Activated naive CD4-positive, alpha-beta T cell treated with Interleukin-2 at 50 U/mL for 16 hours (primary cell): ENCODE measurements at places on chromosomes 7 and 10.

DNA sequence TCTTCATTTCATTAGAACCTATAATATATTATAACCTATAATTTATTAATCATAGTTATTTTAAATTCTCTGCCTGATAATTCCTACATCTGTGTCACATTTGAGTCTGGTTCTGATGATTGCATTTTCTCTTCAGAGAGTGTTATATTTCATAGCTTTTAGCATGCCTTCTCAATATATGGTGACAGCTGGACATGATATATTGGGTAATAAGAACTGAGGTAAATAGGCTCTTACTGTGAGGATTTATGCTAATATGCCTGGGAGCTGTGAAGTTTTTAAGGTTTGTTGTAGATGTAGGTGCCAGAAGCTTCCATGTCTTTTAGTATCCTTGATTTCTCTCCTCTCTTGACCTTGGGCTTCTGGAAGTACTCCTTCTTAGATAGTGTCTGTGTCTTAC is 325.9 kb upstream of the SEMA3D start:
- DNase-seq: no peak

DNA sequence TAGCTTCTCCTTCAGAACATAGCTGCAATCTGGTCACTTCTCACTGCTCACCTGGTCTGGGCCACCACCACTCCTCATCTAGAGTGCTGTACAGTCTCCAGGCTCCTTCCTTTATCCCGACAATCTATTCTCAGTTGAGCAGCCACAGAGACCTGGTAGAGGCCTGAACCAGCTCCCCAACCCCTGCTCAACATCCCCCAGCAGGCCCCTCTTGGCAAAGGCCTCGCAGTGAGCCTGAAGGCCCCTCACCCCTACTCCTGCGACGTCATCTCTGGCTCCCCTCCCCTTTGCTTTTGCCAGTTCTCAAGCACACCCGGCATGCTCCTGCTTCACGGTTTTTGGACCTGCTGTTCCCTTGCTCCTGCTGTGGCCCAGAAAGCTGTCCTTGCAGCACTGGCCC is 113.9 kb downstream of the ARHGAP22 start:
- no peak for DNase-seq

DNA sequence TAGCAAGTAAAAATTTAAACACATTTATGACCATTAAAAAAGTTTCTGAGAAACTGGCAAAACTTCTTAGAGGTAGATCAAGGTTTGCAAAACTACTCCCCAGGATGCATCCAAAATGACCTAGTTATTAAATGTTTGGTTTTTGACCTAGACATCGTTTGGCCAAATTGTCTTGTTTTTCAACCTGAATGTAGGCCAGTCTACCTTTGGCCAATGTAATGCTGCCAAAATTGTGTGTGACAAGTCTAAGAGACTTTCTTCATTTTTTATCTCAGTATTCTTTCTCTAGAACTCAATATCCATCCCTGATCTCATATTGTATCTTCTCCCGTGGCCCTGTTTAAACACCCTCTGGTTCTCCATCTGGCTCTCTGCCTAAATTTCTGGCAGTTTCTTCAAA is 202.0 kb downstream of the CXCL12 start:
- no peak for DNase-seq

GRCh38 chr7:11221984-11222383 is 248.3 kb downstream of the PHF14 start:
- DNase-seq: no peak

GRCh38 chr7:143356414-143357050 is 6.0 kb downstream of the FAM131B start:
- no peak for DNase-seq

- no peak for DNase-seq
Observed at GRCh38 chr10:11045995-11046775, 28.5 kb downstream of the CELF2 start.

DNA sequence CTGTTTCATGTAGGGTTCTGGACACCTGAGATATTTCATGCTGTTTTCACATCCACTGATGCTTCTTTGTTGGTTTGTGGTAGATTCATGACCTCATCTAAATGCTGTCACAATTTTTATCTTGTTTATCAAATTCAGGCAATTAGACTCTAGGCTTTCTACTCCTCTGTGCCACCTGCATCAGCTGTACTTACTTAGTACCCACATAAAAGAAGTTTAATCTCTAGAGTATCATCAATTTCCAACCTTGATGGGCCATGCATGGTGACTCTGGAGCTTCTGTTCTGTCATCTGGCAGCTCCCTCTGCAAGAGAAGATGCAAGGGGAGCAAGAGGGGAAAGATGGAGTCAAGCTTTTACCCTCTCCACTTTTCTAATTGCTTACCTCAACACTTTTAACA is 195.9 kb upstream of the VWC2 start:
- no peak for DNase-seq

- no peak for DNase-seq
Observed at GRCh38 chr10:103727546-103727963, 127.8 kb downstream of the SH3PXD2A start.

DNA sequence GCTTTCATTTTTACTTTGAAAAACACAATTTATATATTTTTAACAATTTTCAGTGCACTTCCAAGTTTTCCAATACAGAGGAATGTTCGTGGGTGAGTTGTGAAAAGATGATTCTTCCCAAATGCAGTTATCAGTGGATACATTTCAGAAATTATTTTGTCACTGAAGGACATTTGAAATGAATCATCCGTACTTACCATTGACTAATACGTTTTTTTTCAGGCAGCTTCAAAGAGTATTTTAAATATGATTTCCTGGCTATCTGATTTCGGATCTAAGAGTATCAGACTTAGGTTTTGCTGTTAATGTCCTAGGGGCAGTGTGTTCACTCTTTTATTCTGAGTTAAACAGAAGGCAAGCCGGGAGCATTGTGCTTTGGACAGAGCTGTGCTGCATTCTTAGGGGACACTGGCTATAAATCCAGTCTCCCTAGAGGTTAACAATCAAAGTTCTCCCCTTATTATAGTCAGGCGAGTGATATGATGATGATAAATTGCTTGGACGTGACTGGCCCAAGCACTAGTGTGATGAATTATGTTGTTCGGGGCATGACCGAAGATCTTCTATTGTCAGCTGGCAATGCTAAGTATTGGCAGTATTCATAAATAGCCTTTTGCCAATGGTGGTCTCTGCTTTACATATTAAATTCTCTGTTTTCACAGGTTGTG is 4.5 kb downstream of the PTER start:
- no peak for DNase-seq

- no peak for DNase-seq
Observed at GRCh38 chr10:77299320-77299719, 338.3 kb downstream of the KCNMA1 start.

GRCh38 chr7:157007470-157008066 is 2.9 kb downstream of the MNX1 start:
- DNase-seq: no peak

DNA sequence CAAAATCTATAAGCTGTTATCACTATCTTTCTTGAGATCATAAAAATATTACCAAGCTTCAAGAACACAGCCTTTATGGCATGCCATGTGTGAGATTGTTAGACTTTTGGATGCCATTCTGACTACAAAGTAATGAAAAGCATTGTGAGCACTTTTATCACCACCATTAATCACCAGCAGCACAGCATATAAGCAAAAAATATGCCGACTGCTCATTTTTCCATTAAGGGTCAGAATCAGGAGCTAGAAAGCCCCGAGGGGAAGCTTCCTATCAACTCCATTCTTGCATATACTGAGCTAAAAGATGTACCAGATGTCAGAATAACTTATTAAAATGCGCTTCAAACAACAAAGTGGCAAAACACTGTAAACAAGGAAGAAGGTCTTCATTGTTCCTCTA is 114.3 kb downstream of the LMBR1 start:
- DNase-seq: no peak

GRCh38 chr7:79180533-79180932 is 272.9 kb downstream of the MAGI2 start:
- no peak for DNase-seq

DNA sequence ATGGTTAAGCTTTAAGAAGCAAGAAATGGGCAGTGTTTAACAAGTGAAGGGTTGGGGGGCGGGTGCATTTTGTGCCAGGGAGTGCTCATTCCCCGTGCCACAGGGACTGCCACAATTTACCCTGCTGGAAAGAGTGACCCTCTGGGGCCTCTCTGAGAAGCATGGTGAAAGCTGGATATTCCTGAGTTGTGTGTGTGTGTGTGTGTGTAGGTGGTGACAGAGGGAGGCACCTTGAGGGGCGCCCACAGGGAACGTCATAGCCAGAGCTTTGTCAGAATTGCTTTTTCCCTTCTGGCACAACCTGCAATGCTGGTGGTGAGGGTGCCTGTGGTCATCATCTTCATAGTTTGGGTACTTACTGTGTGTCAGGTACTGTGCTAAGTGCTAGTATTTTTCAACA is 2.5 kb upstream of the WDR86 start:
- DNase-seq: no peak

DNA sequence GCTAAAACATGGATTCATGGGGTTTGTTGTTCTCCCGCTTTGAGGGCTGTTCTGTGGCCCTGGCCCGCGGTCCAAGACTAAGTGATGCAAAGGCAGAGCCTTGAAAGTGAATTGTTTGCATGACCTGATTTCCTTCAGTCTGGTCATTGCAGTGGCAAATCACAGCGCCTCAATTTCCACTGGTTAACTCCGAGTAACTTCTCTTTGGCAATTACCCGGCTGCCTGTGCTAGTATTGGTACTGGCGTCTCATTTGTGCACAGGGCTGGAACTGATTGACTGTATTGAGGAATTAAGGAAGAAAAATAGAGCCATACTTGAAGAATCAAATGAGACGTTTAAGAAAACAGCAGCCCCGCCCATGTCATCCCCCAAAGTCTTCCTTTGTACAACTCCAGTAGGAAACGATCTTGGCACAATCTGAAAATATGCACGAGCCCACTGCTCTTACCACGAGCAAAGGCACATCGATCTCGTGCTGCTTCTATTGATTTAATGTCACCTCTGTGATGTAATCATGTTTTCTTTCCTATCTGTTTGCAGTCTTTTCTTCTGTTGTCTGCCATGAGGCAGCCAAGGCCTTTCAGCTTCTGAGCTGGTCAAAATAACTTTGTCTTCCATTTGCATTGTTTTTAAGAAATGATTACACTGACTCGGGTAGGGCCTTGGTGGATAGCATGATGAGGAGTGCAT is 60.6 kb upstream of the SHH start:
- no peak for DNase-seq

DNA sequence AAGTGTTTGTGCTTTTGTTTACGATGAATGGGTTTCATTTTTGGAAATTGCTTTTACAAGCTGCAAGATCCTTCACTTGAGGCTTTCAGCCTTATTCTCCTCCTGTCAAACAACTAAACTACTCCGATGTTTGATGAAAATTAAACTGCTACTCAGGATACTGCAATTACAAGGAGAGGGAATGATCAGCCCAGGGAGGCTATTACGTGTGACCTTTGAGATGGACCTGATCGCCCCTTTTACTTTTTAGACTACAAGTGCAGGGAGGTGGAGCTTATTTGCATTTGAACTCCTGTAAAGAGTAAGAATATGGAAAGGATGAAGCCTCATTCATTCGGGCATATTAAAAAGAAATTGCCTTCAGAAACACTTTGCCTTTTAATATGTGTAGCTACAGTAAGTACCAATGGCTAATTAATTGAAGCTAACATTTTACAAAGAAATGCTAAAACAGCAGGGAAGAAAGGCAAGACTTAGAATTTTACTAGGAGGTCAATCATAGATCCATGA is 219.1 kb downstream of the PHTF2 start:
- DNase-seq: no peak

GRCh38 chr10:18406136-18406535 is 245.3 kb downstream of the NSUN6 start:
- no peak for DNase-seq

DNA sequence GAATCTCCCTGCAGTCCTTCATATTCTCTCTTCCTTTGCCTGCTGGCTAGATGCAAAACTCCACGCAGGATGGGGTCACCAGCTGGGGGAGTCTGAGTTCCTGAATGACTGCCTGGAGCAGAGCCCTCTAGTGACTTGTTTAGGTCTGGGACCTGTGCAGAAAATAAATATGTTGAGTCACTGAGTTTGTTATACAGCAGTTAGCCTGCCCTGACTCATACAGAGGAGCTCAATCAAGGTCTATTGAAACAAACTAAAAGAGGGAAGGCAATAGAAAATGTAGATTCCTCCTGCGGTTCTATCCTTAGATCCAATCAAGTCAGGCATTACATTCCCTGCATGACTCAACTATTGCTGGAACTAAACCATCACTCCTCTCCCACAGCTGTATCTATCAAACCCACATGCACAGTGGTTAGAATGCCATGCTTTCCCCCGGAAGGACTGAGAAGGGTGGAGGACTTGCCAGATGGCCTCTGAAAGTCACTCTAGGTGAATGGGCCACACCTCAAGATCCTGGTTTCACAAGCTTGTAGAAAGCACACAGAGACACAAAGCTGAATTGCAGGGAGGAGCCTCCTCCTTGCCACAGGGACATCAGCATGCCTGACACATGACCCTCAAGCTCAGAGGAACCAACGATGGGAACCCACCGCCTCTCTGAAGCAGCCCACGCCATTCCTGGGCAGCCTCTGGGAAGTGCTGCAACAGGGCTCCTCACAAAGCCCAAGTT is 73.9 kb downstream of the SH3PXD2A start:
- DNase-seq: no peak

DNA sequence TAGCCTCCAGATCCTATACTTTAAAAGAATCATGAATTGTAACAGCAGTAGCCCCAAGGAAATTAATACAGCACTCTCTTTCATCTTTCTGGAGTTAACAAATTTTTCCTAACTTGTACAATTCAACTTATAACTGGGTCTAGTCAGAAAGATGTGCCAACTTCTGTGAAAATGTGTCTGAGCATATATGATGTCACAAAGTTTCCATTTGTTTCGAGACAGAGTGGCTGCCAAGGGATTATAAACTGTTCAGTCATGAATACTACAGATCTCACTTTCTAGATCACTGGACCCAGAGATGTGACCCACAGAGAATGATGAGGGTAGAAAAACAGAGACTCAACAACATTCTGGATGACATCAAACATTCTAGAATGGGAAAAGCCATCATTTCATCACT is 249.2 kb upstream of the PHF14 start:
- no peak for DNase-seq

GRCh38 chr7:141202535-141202934 is 128.7 kb downstream of the TMEM178B start:
- DNase-seq: no peak

DNA sequence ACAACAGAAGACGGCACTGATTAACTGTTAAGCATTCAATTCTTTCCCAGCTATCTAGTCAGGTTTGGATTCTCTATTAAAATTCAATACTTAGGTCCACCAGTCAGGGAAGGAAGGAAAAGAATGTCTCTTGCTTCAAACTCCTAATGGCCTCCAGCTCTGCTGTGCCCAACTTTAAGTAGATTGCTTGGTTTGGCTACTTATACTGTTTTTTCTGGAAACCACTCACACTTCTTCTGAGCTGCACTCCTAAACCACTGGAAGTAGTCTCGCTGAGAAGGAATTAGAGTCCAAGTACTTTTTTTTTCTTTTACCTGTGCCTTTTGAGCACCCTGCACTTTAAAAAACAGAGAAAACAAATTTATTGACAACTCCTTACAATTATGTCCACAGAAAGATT is 26.7 kb upstream of the COL1A2 start:
- DNase-seq: no peak

- no peak for DNase-seq
Observed at GRCh38 chr10:61000769-61001730, 57.1 kb upstream of the RHOBTB1 start.

- DNase-seq: peak; percentile 22
Observed at GRCh38 chr7:158975526-158976467, 119.4 kb downstream of the DYNC2I1 start.

- DNase-seq: no peak
Observed at GRCh38 chr10:116511365-116511764, 34.4 kb upstream of the PNLIP start.
